ENCODE measurements at places on chromosomes 4 and X.

DNA sequence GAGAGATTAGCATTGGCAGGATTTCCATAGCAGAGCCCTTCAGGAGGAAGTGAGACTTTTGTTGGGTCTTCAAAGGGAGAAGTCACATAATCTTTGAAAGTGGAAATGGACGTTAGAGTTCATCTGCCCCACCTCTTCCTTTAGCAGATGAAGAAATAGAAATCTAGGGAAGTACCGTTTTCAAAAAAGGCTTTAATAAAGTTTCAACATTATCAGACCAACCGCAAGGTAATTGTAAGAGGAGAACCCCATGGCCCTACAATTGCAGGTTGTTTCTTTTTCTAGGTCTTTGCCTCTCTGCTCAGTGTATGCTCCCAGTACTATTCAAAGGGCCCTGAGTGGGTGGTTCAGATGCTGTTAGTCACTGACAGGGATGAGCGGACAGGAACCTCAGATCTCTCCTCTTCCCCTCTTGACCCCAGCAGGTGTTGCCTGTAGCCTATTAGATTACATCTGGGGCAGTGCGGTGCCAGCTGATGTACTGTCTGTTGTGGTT, 48.6 kb upstream of the AP1S2 start:
- DNase-seq, result no peak

DNA sequence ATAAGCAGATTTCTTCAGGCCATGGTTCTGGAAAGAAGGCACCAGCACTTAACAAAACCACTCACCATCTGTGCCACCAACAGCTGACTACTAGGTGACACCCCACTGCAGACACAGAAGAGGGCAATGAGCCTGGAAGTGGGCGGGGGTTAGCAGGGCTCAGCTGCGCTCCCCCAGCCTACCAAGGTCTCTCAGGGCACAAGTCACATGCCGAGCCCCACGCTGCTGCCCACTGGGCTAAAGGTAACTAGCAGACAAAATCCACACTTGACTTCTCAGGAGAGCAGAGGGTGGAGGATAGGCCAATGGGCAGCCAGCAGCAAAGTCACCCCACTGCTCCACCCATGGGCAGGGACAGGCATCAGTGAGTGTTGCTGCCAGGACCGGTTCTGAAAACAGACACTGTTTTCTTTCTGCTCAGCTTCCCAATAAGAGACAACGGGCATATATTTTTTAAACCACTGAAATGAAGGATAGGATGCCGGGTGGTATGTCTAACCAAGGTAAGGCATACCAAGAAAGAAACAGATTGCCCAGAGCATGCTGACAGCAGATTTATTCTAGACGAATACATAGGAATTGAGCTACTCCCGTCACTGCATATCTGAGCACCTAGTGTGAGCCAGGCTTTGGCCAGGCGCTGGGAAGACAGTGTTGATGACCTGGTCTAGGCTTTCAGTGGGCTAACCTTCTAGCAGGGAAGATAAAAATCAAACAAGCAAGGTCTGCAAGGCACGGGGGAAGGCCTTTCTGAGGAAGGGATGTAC, 20.1 kb downstream of the ACSL1 start:
- DNase-seq, result no peak

- no peak for DNase-seq
These were observed 36.5 kb downstream of the FBXW7 start for GRCh38 chr4:152499344-152499743.

DNA sequence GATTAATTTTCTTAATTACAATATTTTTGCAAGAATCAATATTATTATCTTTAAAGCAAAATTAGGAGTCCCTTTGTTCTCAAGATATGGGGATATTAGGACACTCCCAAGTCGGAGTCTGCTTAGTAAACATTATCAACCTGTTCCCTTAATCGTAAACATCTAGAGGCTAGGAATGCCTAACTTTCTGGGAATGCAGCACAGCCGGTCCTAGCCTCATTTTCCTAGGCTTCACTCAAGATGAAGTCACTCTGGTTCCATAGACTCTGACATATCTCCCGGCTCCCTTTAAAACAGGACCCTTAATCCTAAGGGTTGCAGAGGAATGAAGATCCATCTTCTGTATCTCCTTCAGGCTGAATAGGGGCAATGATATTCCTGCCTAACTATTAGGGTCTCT, 367.6 kb downstream of the GPM6A start:
- no peak for DNase-seq

GRCh38 chrX:122869171-122869570, 314.9 kb upstream of the GRIA3 start:
- no peak for DNase-seq

GRCh38 chr4:92483341-92483740, 179.6 kb downstream of the GRID2 start:
- DNase-seq, result no peak

Data from epithelial cell of proximal tubule (primary cell).